ENCODE measurements at places on chromosomes 5 and 9. TPM values are rescaled to one million over a fixed set of nuclear protein-coding genes. Genes with fewer than 3 reads are reported as not detected.

Gene KIF4B
- total RNA-seq = 0.07 TPM

Gene GDF9
- total RNA-seq = 0.24 TPM

DNA sequence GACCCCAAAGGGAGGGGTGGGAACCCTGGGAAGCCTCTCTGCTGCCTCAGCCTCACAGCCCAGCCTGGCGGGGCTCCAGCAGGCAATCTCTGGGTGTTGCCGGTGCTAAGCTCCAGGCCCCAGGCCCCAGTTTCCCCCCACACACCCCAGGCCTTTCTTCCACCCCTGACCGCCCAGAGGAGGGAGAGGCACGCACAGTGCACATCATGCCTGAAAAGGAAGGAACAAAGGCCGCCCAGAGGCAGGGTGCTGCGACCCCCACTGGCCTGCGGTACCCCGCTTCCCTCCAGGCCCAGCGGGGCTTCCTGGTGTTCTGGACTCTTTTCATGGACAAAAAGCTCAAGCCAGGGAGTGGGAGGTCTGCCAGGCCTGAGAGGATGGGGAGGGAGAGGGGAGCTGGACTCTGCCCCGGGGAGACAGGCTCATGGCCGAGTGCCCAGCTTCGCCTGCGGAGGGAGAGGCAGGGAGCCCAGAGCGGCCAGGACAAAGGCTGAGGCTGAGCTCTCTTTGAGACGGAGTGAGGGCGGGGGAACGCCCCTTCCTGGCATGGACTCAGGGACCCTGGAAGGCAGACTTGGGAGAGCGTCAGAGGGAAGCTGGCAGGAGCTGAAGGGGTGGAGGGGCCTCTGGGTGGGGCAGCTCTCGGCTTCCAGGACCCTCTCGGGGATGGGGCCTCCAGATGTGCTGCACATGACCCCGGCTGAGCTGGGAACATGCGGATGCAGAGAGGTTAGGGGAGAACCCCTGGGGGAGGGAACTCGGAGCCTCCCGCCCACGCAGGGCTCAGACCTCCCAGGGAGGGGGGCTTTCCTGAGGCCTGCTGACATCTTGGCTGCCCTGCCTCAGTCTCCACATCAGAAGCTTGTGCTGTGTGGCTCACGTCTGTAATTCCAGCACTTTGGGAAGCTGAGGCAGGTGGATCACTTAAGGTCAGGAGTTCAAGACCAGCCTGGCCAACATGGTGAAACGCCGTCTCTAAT, 1.8 kb upstream of the ENTPD2 start:
- H3K4me1 ChIP-seq = no peaks in the 10 kb centered on the region
- no peak overlapping the region for H3K27ac ChIP-seq
- H3K36me3 ChIP-seq = no peaks in the 10 kb centered on the region
- H3K4me3 ChIP-seq = no peak overlapping the region

GRCh38 chr5:135303582-135304173, 95.4 kb downstream of the MACROH2A1 start:
- H3K4me1 ChIP-seq = no peaks in the 10 kb centered on the region
- no peak overlapping the region for H3K27ac ChIP-seq
- no peak for DNase-seq
- no peaks in the 10 kb centered on the region for H3K27me3 ChIP-seq

Measured in H9 (cell line).